ENCODE measurements at places on chromosomes 3 and 15.

DNA sequence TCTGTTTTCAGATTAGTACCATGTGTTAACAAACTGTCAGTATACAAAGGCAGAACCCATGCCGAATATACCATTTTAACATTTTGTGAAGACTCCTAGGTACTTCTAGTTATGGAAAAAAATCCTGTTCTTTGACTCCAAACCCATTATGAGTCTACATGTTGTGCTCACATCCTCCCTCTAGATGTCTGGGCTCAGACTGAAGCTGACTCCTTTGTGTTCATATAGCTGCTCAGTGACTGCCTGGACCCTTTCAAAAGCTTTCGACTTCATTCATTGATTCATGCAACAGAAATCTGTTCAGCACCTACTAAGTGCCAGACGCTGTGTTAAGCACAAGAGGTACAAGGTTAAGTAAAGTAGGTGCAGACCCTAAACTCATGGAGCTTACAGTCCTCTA, 60.5 kb downstream of the MEGF11 start:
- DNase-seq: no peak

DNA sequence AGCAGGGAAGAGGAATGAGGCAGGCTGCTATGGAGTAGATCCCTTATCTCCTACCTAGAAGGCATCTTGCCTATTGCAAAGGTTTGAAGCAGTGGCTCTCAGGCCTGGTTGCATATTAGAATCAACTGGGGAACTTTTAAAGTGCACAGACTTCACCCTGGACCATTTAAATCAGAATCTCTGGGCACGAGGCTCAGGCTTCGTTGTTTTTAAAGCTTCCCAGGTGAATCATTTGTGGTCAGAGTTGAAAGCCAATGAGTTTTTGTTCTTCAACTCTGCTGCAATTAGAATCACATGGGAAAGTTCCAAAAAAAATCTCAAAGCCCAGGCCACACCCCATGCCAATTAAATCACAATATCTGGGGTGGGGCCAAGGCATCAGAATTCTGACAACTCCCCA, 773.1 kb downstream of the AGBL1 start:
- DNase-seq: no peak

DNA sequence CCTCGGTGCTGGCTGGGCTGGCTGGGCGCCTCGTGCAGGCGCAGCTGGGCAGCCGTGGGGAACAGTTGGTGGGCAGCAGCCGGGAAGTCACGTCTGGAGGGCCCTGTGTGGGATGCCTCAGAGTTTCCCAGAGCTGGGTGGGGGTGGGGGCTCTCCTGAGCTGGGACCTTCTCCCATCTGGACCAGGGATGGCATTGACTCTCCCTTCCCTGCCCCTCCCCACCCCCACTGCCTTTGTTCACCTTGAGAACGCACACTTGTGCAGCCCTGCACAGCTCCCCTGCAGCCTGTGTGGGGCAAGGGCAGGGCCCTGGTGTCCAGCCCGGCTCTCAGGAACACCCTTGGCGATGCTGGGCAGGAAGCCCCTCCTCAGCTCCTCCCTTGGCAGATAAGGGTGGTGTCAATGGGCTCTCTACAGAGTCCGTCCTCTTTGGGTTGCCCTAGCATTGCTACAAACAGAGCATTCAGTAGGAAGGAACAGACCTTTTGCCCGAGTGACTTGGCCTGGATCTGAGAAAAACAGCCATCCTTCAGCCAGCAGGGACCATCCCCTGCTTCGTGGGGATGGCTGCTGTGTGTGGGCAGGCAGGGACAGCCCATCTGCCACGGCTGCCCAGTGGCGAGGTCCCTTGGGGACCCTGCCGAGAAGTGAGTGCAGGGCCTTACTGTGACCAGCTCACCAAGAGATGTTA, 25.5 kb upstream of the KLF13 start:
- no peak for DNase-seq

- DNase-seq: no peak
Observed at GRCh38 chr3:2392981-2393380, 294.3 kb downstream of the CNTN4 start.

- DNase-seq: peak; percentile 41
Observed at GRCh38 chr3:184568924-184569829, 7.6 kb downstream of the EPHB3 start.

GRCh38 chr3:129577366-129577765, 29.1 kb downstream of the PLXND1 start:
- no peak for DNase-seq

- no peak for DNase-seq
Observed at GRCh38 chr15:29438703-29439055, 169.1 kb upstream of the NSMCE3 start.

DNA sequence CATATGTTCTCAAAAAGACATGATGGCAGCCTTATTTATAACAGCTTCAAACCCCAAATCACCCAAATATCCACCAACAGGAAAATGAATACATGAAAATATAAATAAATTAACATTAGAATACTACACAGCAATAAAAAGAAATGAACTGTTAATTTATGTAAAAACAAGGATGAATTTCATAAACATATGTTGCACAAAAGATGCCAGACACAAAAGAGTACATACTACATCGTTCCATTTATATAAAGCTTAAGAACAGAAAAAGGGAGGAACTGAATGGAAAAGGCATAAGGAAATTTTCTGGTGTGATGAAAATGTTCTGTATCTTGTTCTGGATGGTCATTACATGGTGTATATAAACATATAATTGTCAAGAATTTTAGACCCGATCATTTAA, 69.9 kb upstream of the TUSC7 start:
- no peak for DNase-seq

DNA sequence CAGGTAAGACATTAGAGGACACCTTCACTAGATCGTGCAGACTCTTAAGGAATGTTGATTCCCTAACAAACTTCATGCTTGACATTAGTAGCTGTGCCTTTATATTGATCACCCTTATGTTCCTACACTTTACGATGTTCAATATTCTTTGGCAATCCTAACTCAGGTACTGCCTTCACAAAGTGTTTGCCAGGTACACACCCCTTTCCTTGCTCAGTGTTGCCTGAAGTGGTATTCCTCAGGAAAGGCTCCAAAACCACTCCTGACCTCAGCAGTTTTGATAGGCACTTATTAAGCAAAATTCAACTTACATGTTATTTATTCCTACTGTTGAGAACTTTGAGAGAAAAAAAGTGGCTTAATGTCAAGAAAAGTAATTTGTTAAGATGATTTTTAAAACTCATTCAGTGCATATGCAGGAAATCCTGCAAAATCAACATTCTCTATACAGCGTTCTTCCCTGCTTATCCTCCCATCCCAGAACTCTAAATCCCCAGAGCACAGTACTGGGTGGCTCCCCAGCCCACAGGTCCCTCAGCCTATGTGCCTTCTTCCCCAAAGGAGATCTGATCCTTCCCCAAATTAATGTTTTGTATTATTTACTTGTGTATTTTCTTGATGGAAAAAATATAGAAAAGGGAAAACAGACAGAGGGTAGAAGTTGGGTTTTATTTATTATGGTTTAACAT, 260.7 kb downstream of the MECOM start:
- DNase-seq: no peak

DNA sequence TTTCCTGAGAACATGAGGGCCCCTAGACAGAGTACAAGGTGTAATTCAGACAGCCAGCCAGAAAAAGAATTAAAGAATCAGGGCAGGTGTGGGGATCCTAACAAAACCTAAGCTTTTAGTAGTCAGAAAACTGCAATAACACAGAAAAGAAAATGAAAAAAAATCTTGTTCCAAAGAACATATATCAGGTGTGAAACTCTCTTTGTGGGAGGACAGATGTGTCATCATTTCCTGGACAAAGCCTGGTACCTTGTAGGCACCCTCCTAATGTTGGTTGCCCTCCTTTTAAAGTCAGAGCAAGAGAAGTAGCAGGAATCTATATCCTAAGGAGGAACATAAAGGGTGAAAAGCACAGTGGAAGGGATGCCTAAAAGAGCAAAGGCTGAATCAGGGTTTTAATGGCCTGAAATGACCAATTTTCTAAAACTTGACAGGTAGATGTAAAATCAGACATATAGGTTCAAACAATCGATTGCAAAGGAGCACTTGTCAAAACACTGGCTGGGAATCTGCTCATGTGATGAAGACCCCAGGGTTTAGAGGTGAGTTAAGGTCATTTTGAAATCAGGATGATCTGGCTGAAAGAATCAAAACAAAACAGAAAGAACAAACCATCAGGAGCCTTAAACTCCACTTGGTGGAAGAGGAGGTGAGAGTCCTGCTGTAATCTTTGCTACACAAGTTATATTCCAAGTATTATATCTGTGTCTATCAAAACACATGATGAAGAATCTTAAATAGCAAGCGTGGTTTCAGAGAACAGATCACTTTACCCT, 54.9 kb downstream of the TGFBR2 start:
- DNase-seq: no peak

Data from inflammatory macrophage (primary cell).